ENCODE measurements at places on chromosomes 11 and 22. TPM values are rescaled to one million over a fixed set of nuclear protein-coding genes. Genes with fewer than 3 reads are reported as not detected.

GRCh38 chr11:3136546-3137455 is 28.3 kb downstream of the OSBPL5 start:
- DNase-seq: peak; percentile 67

CST6 gene
- 14.0 TPM for total RNA-seq

E2F8 gene
- total RNA-seq: 0.63 TPM

YPEL4 gene
- 0.97 TPM for total RNA-seq

BATF2 gene
- total RNA-seq: 2.5 TPM

KRTAP5-7 gene
- 0.39 TPM for total RNA-seq

- DNase-seq: no peak
Observed at GRCh38 chr11:23151819-23152218, 291.5 kb upstream of the CCDC179 start.

TRIM29 gene
- 3.6 TPM for total RNA-seq

MICAL3 gene
- 123 TPM for total RNA-seq

- no peak for DNase-seq
Observed at GRCh38 chr11:65806979-65807378, 20.1 kb downstream of the OVOL1 start.

FGF19 gene
- total RNA-seq: not detected

- no peak for DNase-seq
Observed at GRCh38 chr11:133040289-133040900, 491.9 kb downstream of the OPCML start.

ZNRF3 gene
- total RNA-seq: 7.2 TPM

TECTA gene
- 0.75 TPM for total RNA-seq

DNA sequence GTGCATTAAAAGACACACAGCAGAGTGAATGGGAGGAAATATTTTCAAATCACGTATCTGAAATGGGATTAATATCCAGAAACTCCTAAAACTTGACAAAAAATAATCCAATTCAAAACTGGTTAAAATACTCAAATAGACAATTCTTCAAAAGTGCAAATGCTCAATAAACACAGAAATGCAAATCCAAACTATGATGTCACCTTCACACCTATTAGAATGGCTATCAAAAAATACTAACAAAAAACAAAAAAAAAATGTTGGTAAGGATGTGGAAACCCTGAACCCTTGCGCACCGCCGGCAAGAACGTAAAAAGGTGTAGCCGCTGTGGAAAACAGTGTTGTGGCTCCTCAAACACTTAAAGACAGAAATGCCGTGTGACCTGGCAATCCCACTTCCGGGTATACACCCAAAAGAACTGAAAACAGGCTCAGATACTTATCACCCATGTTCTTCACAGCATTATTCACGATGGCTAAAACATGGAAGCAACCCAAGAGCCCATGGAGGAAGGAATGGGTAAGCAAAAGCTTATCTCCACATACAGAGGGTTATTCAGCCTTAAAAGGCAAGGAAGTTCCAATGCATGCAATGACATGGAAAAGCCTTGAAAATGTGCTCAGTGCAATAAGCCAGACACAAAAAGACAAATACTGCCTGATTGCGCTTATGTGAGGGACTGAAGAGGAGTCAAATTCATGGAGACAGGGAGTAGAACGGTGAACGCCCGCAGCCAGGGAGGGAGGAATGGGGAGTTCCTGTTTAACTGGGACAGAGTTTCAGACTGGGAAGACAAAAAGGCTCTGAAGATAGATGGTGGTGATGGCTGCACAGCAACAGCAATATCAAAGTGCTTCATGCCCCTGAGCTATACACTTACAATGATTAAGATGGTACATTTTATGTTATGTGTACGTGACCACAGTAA is 19.6 kb downstream of the BRD1 start:
- DNase-seq: peak; percentile 5

DNA sequence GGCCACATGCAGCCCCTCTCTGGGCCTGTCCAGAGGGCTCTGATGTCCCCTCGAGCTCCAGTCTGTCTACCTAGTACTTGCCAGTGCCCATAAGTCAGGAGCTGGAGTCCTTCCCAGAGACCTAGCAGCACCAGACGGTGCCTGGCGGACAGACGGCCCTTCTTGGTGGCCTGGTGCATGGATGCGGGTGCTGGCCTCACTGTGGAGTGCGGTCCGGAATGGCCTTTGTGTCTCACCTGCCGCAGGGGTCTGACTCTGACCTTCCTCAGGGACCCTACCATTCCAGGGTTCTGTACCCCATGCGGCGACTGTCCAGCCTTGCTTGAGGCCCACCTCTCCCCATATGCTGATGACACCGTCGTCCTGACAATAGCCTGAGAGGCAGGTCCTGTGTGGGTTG is 29.4 kb upstream of the SMIM38 start:
- no peak for DNase-seq

Measured in aorta (tissue), 5 donors.